ENCODE measurements at places on chromosomes 3 and 15. TPM values are rescaled to one million over a fixed set of nuclear protein-coding genes. Genes with fewer than 3 reads are reported as not detected.

Gene GLCE
- total RNA-seq, result 15.5 TPM

Gene GOLGA8K
- total RNA-seq, result not detected

Gene CD80
- not detected for total RNA-seq

Gene SENP8
- 2.5 TPM for total RNA-seq

Gene ARHGEF26
- total RNA-seq, result 4.1 TPM

Gene SNTN
- not detected for total RNA-seq

Gene GOLGA6A
- not detected for total RNA-seq

Gene ARRDC4
- 9.9 TPM for total RNA-seq

Gene MINAR1
- total RNA-seq, result 2.5 TPM

Gene TUSC7
- not detected for total RNA-seq

Gene TPRG1
- 0.42 TPM for total RNA-seq

- DNase-seq, result no peak
Observed at GRCh38 chr3:62312201-62312600, 61.1 kb downstream of the FEZF2 start.

DNA sequence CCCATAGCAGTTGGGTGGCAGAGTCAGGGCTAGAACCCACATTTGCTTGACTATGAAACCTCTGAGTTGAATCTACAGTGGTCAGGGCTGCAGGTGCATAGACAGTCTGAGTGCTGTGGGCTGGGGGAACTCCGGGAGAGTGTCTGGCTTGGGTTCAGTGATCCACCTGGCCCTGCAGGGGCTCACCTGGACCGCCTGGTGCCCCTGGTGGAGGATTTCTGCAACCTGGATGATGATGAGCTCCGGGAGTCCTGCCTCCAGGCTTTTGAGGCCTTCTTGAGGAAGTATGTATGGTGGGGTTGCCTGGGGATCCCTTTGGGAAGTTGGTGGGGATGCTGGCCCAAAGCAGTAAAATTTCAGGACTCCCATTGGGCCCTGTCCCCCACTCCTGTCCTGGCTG is 16.3 kb downstream of the CAND2 start:
- no peak for DNase-seq

- DNase-seq, result no peak
Observed at GRCh38 chr15:64152507-64153387, 1.2 kb downstream of the SNX22 start.

GRCh38 chr15:57559875-57560274 is 31.8 kb upstream of the MYZAP start:
- DNase-seq, result peak; percentile 63

DNA sequence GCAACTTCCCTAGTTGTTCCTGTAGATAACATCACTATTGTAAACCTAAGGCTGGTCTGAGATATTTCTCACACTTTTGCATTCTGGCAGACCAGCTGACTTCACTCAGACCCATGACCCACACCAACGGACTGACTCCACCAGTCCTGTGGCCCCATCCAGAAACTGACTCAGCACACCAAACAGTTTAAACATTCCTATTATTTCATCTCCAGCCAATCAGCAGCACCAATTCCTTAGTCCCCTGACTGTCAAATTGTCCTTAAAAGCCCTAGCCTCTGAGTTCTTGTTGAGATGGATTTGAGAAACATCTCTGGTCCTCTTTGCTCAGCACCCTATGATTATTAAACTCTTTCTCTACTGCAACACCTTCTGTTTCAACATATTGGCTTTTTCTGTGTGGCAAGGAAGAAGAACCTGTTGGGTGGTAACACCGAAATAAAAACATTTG is 12.2 kb upstream of the IDH2 start:
- no peak for DNase-seq

DNA sequence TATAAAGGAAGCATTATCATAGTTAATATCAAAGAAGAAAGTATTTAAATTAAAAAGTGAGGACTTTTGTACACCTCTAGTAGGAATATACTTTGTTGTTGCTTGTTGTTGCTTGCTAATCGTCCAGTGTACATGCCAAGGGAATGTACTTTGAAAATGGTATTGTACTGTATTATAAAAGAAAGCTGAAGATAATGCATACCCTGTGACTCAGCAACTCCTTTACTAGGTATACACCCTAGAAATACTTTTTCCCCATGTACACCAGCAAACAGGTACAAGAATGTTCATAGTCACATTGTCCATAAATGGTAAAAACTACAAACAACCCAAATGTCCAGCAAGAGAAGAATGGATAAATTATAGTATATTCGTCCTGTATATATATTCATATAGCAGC is 12.0 kb downstream of the TTBK2 start:
- no peak for DNase-seq

DNA sequence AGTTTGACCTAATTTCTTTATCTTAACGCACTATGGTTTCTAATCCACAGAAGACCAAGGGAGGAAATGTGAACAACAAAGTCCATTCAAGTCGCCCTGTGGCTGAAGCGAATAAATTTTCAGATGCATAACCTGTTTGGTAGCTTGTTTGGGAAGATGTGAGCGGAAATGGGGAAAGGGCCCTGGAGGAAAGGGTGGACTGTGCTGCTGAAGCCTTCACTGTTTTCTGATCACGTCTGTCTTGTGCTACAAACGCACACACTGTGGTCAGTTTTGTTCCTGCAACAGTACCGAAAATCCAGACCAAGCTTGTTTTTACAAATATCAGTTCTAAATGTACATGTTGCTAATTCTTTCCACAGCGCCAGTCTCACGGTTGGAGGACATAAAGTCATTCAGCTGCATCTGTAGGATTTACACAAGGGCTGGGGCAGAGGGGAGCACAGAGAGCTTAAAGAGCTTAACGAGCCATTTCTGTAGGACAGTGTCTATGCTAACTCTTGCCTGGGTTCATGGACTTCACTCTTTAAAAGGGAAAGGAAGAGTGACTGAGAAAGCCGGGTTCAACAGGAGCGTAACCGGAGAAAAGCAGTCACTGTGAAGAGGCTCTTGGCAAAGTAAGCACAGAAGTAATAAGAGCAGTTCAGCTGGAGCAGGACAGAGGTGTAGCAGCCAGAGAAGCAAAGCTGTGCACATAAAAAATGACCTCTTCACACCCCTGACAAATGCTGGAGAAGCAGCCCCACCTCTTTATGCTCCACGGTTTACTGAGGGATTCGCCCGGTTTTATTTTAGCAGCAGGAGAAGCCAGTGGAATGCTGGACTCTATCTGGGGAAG is 66.6 kb downstream of the USF3 start:
- no peak for DNase-seq

DNA sequence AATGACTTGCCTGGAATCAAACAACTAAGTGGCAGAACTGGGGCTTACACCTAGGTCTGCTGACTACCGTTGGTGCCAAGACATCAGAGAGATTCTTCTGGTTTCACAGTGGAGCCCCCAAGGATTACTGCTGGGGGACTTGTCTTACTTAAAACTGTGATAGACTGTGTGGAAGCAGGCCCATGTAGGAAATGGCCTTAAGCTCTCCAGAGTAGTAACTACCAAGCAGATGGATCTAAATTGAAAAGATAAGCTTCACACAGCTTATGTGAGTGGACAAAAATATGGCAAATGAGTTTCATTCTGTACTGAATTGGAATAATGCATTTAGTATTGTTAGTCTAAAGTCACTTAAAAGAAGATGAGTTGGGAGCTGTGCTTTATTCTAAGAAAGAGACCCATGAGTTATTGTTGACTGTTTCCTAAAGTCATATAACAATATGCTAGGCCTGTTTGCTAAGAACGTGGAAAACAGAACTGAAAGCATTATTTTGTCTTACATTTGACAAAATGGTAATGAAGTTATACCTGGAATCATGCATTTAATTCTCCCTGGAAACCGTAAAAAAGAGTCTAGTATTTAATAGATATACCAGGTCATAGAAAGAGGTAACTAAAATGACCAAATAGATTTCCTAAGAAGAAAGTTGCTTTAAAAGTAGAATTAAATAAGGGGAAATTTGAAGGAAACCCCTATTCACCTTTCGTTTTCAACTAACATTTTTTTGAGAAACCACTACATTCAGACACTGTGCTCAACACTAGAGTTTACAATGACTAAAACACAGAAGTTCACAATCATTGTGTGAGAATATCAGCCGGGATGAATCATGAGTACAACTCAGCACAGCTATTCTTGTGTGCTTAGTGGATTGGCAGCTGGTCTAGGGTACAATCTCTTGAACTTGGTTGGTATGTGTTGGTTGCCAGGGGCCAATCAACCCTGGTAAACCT is 13.0 kb upstream of the MAPK6 start:
- DNase-seq, result peak; percentile 75

DNA sequence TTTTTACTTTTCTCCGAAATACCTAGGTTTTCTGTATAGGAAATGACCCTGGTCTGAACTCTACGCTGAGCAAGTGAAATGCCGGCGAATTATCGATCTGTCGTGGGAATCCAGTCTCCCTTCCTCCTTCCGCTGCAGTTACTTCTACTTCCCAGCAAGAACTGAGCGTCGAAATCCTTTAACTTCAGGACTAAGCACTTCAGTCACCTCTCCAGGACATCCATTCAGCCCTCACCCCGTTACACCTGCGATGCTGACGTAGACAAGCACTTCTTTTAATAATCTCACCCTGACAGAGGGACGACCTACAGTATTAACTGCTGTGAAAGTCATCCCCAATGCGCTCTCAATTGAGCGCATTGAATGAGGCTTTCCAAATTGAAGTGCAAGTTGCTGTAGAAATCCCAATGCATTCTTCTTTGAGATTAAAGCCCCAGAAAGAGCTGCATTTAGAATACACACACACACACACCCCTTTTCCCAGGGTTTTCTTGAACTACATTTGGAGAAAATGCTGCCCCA is 1.3 kb downstream of the TOP2B start:
- DNase-seq, result peak; percentile 32

DNA sequence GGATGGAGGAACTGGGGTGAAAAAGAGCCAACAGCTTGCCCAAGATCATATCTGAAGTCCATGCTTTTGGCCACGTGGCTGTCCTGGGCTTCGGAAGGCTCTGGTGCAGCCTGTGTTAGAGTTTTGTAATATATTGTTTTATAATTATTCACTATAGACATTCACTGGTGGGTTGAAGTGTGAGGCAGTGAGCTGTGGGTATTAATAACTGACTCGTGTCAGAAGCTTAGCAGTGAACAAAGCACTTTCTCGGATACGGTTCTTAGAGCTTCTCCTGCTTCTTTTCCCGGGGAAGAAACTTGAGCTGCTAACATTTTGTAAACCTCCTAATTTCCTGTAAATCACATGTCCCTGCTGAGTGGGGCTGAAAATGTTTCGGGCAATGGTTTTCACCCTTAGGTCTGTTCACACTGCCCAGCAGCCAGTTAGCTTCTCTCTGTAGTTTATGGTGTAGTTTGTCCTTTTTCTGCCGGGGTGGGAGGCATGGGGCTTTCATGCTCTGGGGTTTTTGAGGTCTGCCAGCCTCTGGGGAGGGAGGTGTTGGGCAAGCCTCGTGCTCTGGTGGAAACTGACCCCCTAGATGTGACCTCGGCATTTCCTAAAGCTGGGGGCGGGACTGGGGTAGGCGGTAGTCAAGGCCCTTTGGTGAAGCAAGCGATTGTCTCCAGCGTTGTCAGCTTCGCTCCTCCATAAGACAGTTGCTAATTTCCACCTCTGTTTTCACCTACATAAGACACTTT is 1.7 kb downstream of the MRAS start:
- DNase-seq, result no peak

GRCh38 chr3:110995461-110996231 is 76.0 kb upstream of the NECTIN3 start:
- DNase-seq, result peak; percentile 87

DNA sequence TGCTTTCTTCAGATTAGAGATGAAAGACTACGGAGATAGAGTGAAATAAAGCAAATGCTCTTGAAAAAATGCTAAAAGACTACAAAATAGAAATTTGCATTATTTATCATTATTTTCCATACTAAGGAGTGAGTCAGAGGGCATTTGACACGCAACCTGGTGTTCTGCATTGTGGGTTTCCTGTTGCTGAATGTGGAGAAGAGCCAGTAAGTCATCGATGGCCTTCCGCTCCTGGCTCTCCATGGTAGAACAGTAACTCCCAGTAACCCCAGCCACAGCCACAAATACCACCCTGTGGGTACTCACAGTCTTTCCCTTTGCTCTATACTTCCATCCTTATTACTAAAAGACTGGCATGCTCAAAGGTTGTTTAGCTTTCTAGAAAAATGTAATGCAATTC is 61.5 kb downstream of the CGGBP1 start:
- peak; percentile 55 for DNase-seq

DNA sequence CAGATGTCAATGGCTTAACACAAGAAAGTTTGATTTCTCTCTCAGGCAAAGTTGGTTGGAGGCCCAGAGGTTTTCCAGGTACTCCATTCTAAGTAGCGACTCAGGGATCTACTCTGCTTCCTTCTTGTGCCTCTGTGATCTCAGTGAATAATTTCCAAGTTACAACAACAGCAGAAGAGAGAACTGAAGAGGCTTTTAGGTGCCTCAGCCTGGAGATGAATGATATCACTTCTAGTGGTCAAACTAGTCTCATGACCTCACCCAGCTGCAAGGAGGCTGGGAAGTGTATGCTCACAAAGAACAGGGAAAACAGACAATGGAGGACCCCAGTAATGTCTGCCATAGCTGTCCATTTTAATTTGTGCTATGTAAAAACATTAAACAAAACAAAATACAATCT is 4.6 kb upstream of the PRICKLE2 start:
- DNase-seq, result no peak

GRCh38 chr3:149252272-149252671 is 30.6 kb upstream of the CP start:
- no peak for DNase-seq

GRCh38 chr3:16482770-16483531 is 30.5 kb downstream of the RFTN1 start:
- DNase-seq, result no peak

GRCh38 chr15:76100361-76100760 is 40.6 kb downstream of the TMEM266 start:
- no peak for DNase-seq

GRCh38 chr3:73378207-73378606 is 246.5 kb downstream of the PDZRN3 start:
- no peak for DNase-seq

DNA sequence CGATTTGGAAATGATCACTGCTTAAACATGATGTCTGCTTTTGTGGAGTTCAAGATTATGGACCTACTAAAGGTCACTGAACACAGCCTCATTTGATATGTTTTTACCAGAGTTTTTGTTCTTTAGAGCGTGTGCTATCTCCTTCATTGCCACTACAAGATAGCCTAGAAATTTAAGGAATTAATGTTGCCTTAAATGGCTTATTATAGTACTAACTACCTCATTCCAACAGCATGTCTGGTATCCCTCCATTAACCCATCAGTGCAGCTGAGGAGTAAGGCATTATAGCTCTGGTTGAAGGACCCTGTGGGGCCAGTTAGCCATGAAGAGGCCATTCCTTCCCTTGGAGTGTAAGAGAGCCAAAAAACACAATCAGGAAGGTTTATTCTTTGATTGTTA is 2.3 kb upstream of the FAM43A start:
- DNase-seq, result no peak
